ENCODE measurements at places on chromosomes 5 and 9.

DNA sequence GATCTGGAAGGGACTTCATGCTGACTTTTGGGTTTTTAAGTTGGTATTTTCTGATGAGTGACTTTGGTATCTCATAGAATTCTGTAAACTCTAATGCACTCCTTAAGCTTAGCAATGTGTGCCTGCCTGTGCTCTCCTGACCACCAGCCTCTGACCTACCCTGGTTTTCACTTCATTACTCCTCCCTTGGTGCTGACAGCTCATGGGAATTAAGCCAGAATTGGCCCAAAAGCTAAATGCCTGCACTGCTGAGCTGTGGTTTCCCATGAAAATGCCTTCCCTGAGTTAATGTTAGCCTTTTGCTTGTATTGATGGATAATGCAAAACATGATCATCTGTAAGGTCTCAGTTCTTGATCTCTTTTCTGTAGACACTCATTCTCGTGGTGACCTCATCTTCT, 308.0 kb downstream of the DOCK8 start:
- no peak for DNase-seq

- DNase-seq, result no peak
These were observed 6.0 kb downstream of the KIF2A start for GRCh38 chr5:62312036-62312435.

GRCh38 chr5:71471193-71471592, 15.7 kb downstream of the BDP1 start:
- DNase-seq, result no peak

DNA sequence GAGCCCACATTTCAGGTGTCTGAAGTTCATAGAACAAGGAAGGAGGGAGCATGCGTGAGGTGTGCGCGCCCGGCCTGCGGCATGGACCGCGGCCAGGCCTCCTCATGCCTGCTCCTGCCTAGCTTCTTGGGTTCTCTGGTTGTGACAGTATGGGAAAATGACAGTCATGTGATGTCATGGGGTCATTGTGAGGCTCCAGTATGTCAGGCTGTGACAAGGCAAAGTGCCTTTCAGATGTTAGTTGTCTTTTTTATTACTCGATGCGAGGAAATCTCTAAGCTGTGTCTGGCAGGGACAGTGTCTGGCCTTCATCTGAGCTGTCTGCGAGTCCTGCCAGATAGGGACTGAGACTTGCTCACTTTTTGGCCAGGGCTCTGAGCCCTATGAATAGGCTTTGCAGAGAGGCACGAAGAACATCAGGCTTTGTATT, 13.3 kb downstream of the UCK1 start:
- no peak for DNase-seq

DNA sequence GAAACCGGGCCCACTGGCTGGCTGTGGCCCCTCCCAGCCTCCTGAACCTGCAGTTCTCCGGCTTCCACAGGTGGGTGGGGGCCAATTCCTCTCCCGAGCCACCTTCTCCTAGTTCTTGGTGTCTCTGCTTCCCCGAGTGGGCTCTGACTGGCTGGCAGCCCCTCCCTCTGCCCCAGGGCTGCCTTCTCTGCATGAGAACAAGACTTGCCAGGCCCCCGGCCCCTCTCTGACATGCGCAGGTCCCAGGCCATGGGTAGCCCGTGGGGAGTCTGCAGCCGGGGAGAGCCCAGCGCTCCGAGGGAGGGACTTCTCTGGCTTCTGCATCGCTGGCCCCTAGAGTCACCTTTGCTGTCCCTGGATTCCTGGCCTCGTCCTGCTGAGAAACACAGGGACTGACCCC, 421.7 kb downstream of the IRX2 start:
- no peak for DNase-seq
